ENCODE measurements at places on chromosomes 5 and 9. TPM values are rescaled to one million over a fixed set of nuclear protein-coding genes. Genes with fewer than 3 reads are reported as not detected.

Gene DOK3
- 2.3 TPM for total RNA-seq

Gene IFNK
- not detected for total RNA-seq

Gene MCCC2
- 30.6 TPM for total RNA-seq

Gene NEURL1B
- 11.2 TPM for total RNA-seq

Gene CAST
- total RNA-seq, result 120 TPM

Gene N4BP3
- total RNA-seq, result 2.3 TPM

Gene TLX3
- total RNA-seq, result not detected

Gene IGIP
- total RNA-seq, result 5.8 TPM

Gene PCDHGB7
- total RNA-seq, result 7.8 TPM
